ENCODE measurements at places on chromosomes 7 and 10. TPM values are rescaled to one million over a fixed set of nuclear protein-coding genes. Genes with fewer than 3 reads are reported as not detected.

GRCh38 chr10:59175538-59176240 is 754 bp upstream of the PHYHIPL start:
- DNase-seq, result no peak

GRCh38 chr7:6546498-6547251 is 4.6 kb downstream of the GRID2IP start:
- no peak for DNase-seq

GRCh38 chr10:42544945-42545344 is 93.4 kb downstream of the ZNF33B start:
- no peak for DNase-seq

Gene OPN4
- total RNA-seq, result 0.32 TPM

DNA sequence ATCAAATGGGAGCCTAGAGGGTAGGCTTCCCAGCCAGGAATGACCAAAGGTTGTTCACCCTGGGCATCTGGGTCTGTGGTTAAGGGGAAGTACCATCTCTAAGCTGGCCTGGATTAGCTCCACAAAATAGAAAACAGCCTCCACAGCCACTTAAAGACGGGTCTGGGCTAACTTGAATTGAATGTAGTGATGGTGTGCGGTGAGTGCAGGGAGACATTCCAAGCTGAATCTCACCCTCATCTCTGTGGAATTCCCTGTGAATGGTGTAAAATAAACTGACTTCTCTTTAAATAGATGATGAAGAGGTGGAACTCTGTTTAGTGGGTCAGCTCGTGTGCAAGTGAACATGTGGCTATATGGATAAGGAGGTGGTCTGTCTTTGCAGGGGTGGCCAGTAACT is 251.0 kb downstream of the DYNC1I1 start:
- no peak for DNase-seq

GRCh38 chr10:48507933-48508790 is 96.7 kb downstream of the ARHGAP22 start:
- DNase-seq, result no peak

Gene GPC2
- 11.9 TPM for total RNA-seq

Gene NPY4R2
- total RNA-seq, result not detected

DNA sequence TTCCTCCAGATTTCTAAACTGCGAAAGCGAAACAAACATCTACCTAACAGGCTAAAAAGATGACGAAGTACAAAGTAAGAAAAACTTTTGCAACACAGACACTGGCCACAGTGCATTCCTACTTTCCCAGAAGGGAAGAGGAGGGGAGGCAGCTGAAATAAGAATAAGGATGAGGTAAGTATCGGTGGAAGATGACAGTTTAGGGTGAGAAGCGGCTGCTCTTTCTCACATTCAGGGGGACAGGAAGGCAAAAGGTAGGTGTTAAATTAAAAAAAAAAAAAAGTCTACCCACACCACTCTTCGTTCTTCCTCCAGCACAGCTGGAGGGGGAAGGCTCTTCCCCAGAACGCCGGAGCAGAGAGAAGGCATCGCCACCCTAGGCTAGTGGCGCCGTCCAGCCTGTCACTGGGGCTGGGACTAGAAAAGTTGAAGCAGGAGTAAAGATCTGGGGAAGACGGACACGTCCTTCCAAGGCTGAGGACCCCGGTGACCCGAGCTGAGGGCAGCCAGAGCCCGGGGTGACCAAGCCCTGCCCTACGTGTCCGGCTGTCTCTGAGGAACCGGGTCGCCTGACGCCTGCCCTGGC is 846 bp downstream of the DNAJC1 start:
- DNase-seq, result no peak

DNA sequence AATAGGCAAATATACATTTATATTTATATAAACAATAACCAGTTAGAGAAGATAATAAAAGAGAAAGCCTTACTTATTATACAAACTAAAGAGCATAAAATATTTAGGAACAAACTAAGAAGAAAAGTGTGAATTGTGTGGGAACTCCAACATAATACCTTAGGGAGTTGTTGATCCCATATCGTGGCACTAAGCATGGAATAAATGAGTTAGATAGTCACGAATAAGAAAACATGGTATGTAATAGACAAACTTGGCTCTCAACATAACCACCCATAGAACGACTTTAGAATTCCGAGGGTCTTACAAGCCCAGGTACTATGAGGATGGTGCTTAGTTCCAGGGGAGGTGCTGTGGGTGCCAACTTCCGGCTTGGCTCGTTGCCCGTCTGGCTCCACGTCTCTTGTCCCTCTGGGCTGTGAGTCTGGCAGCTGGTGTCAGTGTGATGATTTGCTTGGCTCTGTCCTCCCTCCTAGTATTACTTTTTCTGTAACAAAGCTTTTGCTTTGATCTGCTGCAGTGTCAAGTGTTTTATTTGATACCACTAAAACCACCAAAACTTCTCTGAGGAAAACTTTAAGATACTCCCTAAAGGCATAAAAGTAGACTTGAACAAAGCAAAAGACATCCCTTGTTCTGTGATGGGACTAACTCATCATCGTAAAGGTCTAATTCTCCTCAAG is 9.5 kb upstream of the RBM20 start:
- no peak for DNase-seq

DNA sequence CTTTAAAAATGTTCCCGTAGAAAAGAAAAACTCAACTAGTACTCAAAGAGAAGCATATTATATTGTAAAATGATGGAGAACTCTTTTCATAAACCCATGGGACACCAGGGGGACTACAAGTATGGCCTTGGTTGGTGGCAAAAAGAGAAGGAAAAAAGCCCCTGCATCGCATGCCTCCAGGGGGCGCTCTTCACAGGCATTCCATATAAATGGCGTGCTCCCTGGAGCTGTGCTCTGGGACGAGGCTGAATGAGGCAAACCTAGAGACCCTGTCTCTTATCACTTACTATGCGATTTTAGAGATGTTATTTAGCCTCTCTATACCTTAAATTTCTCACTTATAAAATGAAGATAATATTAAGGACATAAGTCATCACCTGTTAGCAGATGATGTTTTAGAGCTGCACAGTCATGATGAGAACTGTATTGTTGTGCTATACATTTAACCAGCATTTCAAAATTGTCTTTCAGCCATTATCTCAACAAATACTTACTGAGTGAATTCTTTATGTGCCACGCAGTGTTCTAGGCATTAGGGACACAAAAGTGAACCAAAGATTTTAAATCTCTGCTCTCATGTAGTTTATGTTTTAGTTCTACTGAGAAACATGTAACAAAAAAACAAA is 105.8 kb downstream of the ARHGAP21 start:
- no peak for DNase-seq

GRCh38 chr10:27949528-27950241 is 49.2 kb downstream of the ODAD2 start:
- DNase-seq, result no peak

DNA sequence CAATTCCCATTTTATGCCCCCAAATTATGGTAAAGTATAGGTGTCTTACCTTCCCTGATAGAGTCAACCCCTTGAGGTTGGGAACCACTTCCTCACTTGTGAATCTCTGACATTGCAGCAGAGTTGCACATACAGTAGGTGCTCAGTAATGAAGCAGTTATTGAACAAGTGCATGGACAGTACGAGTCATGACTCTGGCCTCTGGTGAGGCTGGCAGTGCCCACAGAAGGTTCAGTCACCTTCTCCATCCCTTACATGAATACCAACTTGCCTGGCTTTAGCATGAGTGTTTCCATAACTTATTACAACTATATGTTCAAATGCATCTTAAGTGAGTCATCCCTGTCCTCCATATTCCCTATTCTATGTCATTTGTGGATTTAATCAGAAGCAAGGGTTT is 340.0 kb downstream of the ELMO1 start:
- no peak for DNase-seq

Gene FAM25G
- total RNA-seq, result 41.4 TPM

Gene ZNF679
- total RNA-seq, result not detected

Gene CYP2E1
- 68.5 TPM for total RNA-seq

Gene H2BK1
- total RNA-seq, result not detected

GRCh38 chr10:30587522-30588031 is 42.0 kb downstream of the LYZL2 start:
- peak; percentile 86 for DNase-seq

- no peak for DNase-seq
Observed at GRCh38 chr10:17073725-17074540, 55.7 kb downstream of the CUBN start.

DNA sequence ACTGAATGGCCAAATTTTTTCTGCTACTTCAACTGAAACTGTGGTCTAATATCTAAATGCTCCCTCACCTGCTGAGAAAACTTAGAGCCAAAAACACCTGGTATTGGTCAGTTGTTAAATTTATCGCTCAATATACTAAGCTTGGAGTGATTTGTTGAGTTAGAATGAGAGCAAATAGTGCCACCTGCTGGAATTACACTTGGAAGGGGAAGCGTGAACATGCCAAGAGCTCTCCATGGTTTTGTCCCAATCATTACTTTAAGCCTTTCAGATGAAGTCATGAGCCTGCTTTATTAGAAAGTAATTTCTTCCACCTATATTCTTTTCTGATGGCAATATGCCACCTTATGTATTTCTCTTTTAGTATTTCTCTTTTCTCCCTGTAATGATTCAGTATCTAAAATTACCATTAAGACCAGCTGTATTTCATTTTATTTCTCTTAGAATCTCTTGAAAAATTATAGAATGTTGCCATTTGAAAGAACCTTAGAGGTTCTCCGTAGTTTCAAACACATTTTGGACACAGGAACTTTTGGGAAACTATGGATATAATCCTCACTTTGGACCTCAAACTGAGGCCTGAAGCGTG is 447.8 kb upstream of the C7orf33 start:
- DNase-seq, result no peak

GRCh38 chr7:48411619-48412018 is 240.4 kb downstream of the ABCA13 start:
- no peak for DNase-seq

GRCh38 chr7:22859641-22860290 is 37.1 kb upstream of the TOMM7 start:
- DNase-seq, result no peak

- peak; percentile 54 for DNase-seq
Observed at GRCh38 chr10:112835944-112836451, 114.0 kb upstream of the TCF7L2 start.

DNA sequence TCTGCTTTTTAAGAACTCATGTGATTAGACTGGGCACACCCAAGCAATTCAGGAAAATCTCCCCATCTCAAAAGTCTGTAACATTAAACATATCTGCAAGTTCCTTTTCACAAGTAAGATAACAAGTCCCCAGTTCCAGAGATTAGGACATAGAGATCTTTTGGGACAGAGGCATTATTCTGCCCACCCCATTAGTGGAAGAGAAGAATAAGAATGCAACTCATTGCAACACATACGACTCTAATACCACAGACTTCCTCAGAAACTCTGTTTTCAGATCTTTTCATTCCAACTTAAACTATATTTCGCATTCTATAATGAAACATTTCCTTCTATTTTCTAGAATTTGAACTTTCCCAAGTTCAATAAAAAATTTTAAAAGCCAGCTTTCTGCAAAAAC is 137.7 kb downstream of the SEMA3C start:
- no peak for DNase-seq

- no peak for DNase-seq
Observed at GRCh38 chr7:121681700-121682099, 191.3 kb upstream of the PTPRZ1 start.

GRCh38 chr7:29639386-29639785 is 75.8 kb downstream of the PRR15 start:
- DNase-seq, result no peak

GRCh38 chr10:124600051-124600880 is 138.6 kb downstream of the LHPP start:
- no peak for DNase-seq
